ENCODE measurements at places on chromosomes 1 and 21. TPM values are rescaled to one million over a fixed set of nuclear protein-coding genes. Genes with fewer than 3 reads are reported as not detected.

DNA sequence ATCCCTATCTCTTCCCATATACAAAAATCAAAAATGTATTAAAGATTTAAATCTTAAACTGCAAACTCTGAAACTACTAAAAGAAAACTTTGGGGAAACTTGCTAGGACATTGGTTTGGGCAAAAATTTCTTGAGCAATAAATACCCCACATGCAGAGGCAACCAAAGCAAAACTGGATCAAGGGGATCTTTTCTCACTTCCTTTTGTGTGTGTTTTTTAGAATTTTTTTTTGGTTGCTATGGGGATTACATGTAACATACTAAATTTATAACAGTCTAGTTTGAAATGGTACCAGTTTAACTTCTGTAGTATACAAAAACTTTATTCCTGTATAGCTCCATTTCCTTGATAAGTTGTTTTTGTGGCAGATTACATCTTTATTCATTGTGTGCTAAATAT lies 16.8 kb downstream of the MAST2 start:
- no peak for DNase-seq

- DNase-seq = no peak
Measured at GRCh38 chr1:6961905-6962477, 176.7 kb downstream of the CAMTA1 start.

GRCh38 chr1:56803561-56804156 lies 15.5 kb downstream of the FYB2 start:
- no peak for DNase-seq

GRCh38 chr21:36171336-36171735 lies 14.7 kb downstream of the DOP1B start:
- DNase-seq = no peak

GRCh38 chr1:158115126-158115525 lies 65.6 kb upstream of the CD1D start:
- DNase-seq = no peak

- DNase-seq = no peak
Measured at GRCh38 chr1:168285971-168286927, 5.6 kb downstream of the TBX19 start.

DNA sequence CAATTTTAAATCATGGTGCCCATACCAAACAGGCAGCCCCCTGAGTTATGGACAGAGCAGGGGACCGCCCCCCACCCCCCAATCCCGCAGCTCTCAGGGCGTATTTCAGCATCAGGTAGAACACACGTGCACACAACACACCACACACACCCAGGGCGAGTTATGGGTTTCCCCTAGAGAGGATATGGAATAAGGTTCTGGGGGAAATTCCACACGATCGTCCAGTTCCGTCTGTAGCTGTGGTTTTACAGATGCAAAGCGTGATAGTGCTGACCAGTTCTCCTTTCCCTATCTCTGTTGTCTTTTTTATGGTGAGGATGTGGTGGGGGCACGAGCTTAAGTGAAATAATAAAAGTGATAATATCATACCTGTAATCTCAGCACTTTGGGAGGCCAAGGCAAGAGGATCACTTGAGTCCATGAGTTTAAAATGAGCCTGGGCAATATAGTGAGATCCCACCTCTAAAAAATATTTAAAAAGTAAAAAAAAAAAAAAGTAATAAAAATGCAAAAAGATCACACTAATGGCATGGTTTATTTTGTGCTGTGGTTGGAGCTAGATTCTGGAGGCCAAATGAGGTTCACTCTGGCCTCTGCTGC lies 25.1 kb downstream of the C2CD2 start:
- no peak for DNase-seq

DNA sequence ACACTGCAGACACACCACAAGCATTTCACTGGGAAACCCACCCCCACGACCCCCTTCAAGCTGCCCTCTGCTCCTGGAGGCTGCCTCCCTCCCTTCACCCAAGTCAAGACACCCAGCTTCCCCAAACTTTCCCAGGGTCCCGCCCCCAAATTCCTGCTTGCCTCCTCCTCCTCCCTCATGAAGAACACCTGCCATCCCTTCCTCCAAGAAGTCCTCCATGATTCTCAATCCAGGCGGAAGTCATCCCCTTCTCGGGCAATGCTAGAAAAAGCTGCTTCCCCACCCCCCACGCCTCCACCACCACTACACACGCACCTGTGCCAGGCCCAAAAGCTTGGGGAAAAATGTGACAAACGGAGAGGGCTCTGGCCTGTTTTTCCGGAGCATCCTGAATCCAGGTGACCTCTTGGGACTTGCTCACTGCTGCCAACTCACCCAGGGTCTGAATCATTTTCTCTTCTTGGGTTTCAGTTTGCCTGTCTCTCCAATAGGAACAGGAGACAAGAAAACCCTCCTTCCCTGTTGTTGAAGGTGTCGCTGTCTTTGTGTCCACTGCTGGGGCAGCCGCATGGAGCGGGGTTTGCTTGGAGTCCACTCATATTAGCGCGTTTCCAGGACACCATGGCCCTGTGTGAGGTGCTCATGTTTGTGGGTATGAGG lies 101.0 kb upstream of the CASZ1 start:
- DNase-seq = no peak

GRCh38 chr1:103273106-103273505 lies 164.8 kb upstream of the COL11A1 start:
- no peak for DNase-seq

The NPHS2 gene
- not detected for total RNA-seq

The DTL gene
- 2.7 TPM for total RNA-seq

The KISS1 gene
- not detected for total RNA-seq

The RAB7B gene
- total RNA-seq = 0.78 TPM

Data from occipital lobe (tissue), 3 donors.